Activated CD4-positive, alpha-beta T cell treated with anti-CD3 and anti-CD28 coated beads, Interleukin-2, amount 50 U/mL, for 4 hours (primary cell): ENCODE measurements at places on chromosomes 13 and 19.

DNA sequence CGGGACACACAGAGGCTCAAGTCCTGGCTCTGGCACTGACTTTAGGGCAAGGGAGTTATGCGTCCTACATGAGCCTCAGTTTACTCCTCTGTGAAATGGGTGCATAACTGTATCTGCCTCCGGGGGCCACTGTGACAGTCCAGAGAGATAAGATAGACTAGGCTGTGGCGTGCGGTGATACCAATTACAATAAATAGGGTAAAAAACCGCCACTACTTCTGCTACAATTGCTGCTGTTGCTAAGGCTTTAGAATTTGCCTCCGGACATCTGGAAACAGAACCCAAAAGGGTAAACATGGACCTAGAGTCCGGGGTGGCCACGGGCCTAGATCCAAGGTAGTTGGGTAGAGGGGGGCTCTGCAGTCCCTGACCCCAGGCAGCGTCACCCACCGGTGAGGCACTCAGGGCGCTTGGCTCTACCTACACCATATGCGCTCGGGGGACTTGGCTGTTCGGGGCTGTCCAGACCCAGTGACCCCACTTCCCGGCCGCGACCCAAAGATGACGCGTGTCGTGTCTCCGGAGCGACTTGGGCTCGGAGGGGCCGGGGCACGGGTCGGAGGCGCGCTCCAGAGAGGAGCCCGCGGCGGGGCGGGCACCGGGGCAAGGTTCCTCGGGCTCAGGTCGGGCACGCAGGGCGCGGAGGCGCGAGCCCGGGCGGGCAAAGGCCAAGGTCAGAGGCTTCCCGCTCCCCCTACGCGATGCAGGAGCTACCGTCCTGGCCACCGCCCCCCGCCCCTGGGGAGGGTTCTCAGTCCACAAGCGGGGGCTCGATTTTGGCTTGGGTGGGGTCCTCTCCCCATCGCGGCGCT is 1.1 kb downstream of the INSR start:
- no peak for DNase-seq

GRCh38 chr13:78742659-78743058 is 83.7 kb upstream of the OBI1 start:
- DNase-seq: no peak

DNA sequence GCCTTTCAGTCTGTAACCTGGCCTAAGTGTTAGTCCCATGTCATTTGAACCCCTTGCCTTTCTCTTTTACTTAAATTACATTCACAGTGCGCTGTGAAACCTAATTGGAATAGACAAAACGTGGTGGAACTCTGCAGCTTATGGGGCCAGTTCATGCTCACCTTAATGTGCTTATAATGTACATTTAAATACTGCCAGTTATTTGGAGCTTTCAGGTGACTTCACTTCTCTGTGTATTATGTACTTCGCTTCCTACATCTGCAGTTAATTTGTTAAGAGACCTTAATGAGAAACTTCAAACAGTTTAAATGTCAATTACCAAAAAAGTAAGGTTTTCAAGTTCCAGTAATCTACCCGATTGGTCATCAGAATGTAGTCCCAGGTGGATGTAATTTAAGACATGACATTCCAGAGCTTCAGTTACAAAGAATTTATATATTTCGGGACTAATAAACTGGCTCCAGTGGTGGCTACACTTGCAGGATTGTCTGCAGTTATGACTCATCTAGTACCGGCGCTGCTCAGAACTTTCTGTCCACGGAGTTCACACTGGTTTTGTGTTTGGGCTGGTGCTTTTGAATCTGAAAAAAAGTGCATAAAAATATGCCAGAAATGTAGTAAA is 125.3 kb downstream of the TM9SF2 start:
- no peak for DNase-seq

DNA sequence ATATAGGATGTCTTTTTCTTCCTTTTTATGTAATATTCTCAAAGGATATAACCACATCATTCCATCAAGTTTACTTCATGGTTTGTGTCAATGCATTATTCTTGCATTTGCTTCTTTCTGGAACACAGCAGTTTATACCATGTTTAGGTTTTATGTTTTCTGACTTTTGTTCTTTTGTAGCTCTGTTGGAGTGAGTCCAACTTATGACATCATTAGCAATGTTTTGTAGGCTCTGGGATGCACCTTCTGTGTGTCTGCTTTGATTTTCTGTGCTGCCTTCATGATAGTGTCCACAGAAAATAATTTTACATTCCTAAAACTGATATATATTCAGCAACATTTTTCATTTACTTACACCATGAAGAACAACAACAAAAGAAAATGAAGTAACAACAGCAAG is 68.9 kb downstream of the SHISA2 start:
- no peak for DNase-seq

- DNase-seq: peak; percentile 70
Measured at GRCh38 chr19:37719111-37719926, at the start of gene ZNF607. Gene ZNF607, minus strand, starts transcription at chr19:37719761. Its CDS starts 8,143 bp downstream, at chr19:37711618.

DNA sequence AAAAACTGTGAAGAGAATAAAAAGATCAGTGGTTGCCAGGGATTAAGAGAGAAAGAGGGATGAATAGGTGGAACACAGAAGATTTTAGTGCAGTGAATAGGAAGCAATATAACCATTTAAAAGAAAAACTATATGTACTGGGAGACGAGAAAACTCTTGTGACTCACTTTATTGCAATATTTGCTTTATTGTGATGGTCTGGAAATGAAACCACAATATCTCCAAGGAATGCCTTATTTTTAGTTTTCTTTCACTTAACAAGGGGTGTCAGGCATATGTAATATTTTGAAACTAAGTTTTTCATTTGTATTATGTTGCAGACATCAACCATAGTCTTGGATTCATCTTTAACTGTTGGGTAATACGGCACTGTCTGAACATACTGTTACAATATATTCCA is 1308.2 kb downstream of the PCDH9 start:
- DNase-seq: no peak

GRCh38 chr13:109012115-109012514 is 382.7 kb downstream of the MYO16 start:
- no peak for DNase-seq

- DNase-seq: no peak
Measured at GRCh38 chr13:108947551-108948030, 318.2 kb downstream of the MYO16 start.

- no peak for DNase-seq
Measured at GRCh38 chr19:40415768-40416167, 2.6 kb upstream of the PRX start.
